ENCODE measurements at places on chromosomes 5 and 9.

- DNase-seq = no peak
Observed at GRCh38 chr5:123151227-123151909, 62.3 kb downstream of the PRDM6 start.

DNA sequence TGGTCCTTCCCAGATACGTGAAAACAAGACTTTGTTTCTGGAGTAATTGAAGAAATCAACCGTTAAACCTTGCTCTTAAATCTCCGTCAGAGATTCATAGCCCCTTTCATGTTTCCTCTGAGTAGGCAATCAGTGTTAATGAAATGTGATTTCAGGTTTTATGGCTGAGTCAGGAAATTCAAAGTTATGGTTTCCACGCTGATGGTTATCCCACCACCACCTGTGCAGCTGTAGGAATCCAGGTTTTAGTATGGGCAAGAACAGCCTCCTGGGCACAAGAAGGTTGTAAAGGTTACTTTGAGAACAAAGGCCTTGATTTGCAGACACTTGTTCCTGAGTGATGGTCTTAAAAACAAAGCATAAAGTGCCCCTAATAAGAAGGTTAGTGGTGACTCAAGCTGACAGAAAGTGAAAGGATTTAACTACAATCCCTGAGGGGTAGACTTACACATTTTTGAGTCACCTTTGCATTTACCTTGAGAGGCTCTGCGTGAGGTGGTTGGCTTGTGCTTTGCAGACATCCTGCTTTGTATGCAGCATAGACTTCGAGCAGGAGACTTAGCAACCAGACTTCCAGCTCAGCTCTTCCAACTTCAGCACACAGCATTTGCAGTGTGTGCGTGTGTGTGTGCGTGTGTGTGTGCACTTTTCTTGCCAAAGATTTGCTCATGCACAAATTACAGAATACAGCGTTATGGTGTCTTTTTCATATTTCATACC lies 159.6 kb downstream of the TLE4 start:
- DNase-seq = no peak

GRCh38 chr5:87099968-87100367 lies 167.7 kb upstream of the RASA1 start:
- DNase-seq = no peak

DNA sequence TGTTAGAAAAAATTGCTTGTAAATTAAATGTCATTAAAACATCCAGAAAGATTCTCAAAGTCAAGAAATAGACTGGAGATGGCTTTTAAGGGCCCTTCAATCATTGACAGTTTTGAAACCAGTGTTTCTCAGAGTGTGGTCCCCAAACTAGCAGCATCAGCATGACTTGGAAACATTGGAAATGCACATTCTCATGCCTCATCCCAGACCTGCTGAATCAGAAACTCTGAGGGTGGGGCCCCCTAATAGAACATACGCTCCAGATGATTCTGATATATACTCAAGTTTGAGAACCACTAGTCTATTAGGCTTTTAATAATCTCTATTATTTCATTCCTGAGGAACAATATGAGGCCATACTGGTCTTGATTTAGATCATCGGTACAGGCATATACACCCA lies 181.6 kb downstream of the SMARCA2 start:
- no peak for DNase-seq

GRCh38 chr5:40386289-40386688 lies 293.4 kb upstream of the PTGER4 start:
- no peak for DNase-seq

GRCh38 chr5:125536095-125536494 lies 789.7 kb upstream of the ZNF608 start:
- DNase-seq = no peak

DNA sequence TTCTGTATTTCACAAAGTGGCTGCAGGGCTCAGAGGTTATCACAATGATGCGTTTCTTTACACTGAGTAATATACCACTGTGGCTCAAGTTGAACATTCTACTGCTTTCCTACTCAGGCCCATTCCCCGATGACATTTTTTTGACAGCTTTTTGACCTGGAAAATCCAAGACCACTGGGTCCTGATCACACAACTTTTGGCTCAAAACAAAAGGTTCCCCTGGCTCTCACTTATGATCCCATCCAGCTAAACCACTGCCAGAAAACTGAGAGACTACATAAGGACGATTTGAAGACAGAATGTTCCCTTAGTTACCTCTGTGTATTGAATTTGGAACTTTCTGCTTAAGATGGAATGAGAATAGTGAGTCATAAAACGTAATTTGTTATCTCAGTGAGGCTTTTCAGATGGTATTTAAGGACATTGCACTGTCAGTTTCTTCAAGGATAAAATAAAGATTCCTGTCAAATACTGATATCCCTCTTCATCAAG lies 78.0 kb upstream of the FBXL7 start:
- no peak for DNase-seq

- DNase-seq = peak; percentile 18
Observed at GRCh38 chr5:78320401-78320800, 25.9 kb upstream of the AP3B1 start.

- DNase-seq = no peak
Observed at GRCh38 chr5:21071986-21072385, 1084.0 kb upstream of the CDH18 start.

DNA sequence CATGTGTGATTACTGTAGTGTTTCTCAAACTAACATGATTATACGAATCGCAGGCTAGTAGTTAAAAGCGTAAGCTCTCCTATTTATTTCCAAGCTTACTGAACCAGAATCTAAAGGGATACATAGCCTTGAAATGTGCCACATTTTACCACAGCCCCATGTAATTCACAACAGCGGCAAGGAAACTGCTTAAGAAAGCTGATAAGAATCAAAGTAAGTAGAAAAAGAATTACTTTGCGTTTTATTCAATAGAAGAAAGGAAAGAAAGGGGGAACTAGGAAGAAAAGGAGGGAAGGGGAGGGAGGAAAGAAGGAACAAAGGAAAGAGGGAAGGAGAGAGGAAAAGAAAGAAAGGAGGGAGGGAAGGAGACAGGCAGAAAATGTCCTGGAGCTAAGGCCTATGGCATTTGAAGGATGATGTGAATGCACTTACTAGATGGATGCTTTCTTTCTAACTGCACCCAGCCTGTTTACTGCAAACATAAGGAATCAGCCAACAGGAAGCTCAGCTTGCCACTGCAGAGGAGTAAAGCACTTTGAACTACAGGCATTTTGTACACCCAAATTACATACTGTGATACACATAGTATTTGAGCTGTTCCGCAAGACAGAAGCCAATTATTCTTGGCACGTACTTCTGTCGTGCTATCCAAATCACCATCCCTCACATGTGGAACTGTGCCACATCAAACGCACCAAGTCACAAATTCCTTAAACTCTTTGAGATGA lies 521.7 kb downstream of the RAB3C start:
- DNase-seq = no peak

- no peak for DNase-seq
Observed at GRCh38 chr5:163534492-163535094, 29.2 kb downstream of the MAT2B start.

Data from HTR-8/SVneo (cell line).